ENCODE measurements at places on chromosomes 5 and 9. TPM values are rescaled to one million over a fixed set of nuclear protein-coding genes. Genes with fewer than 3 reads are reported as not detected.

The AKNA gene
- total RNA-seq, result 10.1 TPM

The PTGS1 gene
- total RNA-seq, result 61.2 TPM

DNA sequence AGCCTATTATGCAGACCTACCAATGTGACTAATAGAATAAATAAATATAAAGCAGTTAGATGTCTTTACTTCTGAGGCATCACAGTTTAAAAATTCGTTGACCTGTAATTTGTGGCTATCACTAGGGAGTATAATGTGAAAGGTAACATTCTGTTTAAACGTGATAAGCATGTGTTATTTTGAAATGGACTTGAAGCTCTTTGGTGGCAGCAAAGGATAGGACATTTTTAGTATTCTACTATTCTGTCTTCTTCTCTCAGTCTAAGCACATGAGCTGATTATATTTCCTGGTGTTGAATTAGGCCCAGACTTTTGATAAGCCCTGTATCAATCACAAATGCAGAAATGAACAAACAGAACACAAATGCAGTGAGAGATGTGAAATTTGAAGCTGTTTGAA lies 974.0 kb upstream of the CDH10 start:
- no peak for DNase-seq

GRCh38 chr5:150508277-150508640 lies 328 bp downstream of the NDST1 start:
- no peak for DNase-seq

DNA sequence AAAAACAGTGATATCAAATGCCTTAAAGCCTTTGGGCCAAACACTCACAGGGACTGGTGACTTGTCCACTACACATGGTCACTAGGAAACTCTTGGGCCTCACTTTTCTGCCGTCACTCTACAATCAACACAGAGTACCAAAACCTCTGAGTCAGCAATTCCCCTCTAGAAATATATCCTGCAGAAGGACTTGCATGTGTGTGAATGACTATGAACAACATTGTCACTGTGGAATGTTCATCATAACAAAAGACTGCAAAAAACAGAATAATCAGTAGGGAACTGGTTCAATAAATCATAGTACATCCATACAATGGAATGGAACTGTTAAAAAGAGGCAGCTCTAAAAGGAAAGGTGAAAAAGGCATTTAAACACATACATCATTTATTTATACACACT lies 44.1 kb upstream of the SMU1 start:
- no peak for DNase-seq

DNA sequence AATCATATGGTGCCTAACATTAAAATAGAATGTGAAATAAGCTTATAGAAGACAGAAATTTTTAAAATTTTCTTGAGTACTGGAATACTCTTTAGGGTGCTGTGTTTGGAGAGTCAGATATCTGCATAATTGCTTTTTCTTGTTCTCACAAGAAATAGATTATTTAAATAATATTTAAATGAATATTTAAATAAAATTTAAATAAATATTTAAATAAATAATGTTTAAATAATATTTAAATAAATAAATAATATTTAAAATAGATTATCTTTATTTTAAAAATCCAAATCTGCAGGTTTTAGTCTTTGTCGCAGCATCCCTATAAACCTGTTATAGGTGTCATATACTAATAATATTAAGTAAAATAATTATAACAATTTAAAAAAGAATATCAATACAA lies 1589.4 kb downstream of the MAT2B start:
- DNase-seq, result no peak

All from Panc1 (cell line).